ENCODE measurements at places on chromosomes 11 and 22. TPM values are rescaled to one million over a fixed set of nuclear protein-coding genes. Genes with fewer than 3 reads are reported as not detected.

Gene ZDHHC5
- total RNA-seq, result 75.4 TPM

Gene MN1
- total RNA-seq, result 3.2 TPM

Gene OR5B21
- total RNA-seq, result not detected

Gene MUC15
- not detected for total RNA-seq

Gene CD248
- total RNA-seq, result 0.02 TPM

Gene ISX
- not detected for total RNA-seq

Gene IGHMBP2
- 13.9 TPM for total RNA-seq

Gene NR1H3
- 9.1 TPM for total RNA-seq

Gene AIFM3
- total RNA-seq, result 3.2 TPM

Gene PC
- 27.8 TPM for total RNA-seq

Gene PHETA2
- not detected for total RNA-seq

Gene GAB4
- not detected for total RNA-seq

Gene LRP4
- total RNA-seq, result 7.3 TPM

Gene MRGPRX3
- total RNA-seq, result not detected

Gene TEX12
- total RNA-seq, result not detected

Gene P4HA3
- total RNA-seq, result 38.3 TPM

Gene UCP3
- total RNA-seq, result 0.92 TPM

Gene CDC42EP2
- 19.2 TPM for total RNA-seq

Data from A549 treated with AZD2906 at 1 μM for 4 hours (cell line).